EL (cell line): ENCODE measurements at places on chromosomes 5 and 9.

DNA sequence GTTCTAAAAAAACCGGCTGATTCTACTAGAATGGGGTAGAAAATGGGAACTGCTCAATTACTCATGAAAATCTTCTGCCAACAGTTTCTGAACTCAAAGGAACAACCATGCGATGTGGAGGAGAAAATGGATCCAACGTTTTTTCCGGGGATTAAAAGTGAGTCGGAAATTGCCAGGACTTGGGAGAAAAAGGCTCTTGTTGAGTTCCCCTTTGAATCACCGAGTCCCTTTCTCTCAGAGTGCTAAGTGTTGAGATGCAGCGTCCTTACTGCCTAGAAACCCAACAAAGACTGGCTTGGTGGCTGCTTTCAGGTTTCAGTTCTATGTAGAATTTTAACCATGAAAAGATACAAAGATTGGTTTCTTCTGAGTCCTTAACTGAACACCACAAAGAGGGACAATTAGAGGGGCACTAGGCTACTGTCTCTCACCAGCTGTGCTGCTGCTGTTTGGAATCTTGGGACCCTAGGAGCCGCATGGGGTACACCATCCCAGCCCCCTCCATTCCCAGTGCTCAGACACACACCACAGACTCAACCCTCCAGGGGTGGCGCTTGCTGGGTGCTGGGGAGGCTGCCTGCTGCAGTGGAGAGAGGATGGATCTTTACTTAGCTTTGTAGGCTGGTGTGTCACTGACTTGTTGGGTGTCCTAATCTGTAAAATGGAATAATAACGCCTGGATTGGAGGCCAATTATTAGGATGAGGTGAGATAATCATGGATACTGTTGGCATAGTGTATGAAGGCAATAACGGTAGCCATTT, 21.5 kb upstream of the NEUROG1 start:
- DNase-seq = no peak

DNA sequence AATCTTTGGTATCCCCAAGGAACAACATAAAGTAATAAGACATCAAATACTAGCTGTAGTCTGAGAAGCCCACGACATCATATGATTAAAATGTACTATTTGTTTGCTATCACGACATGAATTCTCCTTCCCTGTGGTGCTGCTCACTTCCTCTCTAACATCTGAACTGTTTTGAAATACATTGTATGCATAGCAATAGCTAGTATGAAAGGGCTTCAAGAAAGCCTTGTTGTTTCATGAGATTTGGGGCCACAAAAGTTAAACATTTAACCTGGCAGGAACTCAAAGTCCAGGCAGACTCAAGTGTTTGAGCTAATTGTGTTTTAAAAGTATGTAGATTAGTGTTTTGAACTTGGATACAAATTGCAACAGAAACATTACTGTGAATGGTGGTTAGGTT, 237.4 kb upstream of the PTGER4 start:
- peak; percentile 35 for DNase-seq

GRCh38 chr9:617445-618085, 223.9 kb upstream of the DMRT1 start:
- no peak for DNase-seq

DNA sequence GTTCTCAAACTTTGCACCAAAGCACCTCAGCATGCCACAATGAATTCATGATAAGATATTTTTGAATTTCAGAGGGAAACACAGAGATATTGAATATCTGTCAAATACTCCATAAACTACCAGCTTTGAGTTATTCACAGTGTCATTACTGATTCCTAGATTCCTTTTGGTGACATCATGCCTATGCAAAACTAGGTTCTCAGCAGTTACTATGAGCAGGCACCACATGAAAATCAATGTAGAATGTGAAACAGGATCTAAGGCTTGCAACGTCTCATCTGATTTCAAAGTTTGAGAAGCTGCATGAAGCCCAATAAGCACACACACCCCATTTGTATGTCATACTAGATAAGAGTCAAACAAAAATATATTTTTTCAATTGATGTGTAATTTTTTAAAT, 426.5 kb downstream of the NR2F1-AS1 start:
- no peak for DNase-seq

GRCh38 chr9:107742531-107743309, 253.2 kb upstream of the KLF4 start:
- DNase-seq = no peak

- no peak for DNase-seq
Observed at GRCh38 chr5:172877466-172878260, 43.6 kb downstream of the ERGIC1 start.

DNA sequence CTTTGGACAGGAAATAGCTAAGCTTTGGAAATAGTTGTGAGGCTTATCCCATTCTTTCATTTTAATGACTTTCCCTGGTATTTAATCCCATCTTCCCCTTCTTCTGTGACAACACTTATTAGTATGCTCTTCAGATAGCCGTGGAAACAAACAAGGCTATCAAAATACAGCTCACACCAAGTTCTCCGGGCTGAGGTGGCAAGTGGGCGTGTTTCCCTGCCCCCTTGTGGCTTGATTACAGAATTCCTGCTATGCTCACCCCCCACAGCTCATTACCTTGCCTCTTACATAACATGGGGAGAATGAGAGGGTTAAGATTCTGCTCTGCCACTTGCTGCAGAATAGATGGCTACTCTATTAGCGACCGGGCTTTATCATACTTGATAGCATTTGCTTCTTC, 437.1 kb upstream of the TLE4 start:
- peak; percentile 71 for DNase-seq

DNA sequence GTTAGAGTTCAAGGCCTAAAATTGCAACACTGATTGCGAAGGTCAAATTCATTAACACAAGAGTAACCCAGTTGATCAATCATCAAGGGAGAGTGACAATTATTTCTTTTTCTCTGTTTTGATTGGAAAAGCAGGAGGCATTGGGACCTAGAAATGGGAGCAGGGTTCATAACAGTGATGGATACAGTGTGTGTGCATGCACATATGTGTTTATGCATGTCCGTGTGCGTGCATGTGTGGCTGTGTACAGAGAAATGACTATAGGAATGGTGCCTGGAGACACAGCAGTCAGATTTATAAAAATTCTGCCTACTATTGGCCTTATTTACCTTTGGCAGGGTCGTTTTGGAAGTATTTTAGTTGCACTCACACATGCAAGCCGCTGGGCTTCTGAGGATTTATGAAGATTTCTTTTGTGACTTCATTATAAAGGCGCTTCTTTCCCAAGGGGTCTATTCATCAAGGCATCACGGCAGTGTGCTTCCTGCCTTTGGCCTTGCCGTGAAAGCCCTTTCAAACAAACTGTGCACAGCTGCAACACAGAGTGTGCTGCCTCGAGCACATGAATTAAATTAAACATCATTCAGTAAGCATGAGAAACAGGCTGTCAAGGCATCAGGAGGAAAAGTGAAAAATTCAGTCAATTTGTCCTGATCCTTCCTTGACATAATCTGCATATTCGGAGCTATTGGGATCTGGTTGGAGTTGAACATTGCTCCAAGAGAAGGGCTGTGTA, 122.8 kb upstream of the PUM3 start:
- DNase-seq = no peak

DNA sequence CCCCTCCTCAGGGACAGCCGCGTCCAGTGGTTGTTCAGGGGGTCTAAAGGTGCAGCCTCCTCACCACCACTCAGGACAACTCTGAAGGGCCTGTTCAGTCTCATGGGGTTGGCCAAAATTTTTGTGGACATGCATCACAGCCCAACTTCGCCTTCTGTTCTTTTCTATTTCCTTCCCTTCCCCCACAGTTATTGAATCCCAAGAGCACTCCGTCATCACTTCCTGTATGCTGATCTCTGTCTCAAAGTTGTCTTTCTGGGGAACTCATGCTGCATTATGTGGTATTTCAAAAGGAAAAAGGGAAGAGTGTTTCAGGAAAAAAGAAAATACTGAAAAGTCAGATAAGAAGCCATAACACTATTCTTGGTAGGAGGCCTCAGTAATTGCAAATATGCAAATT, 355.4 kb downstream of the CAAP1 start:
- DNase-seq = peak; percentile 35

DNA sequence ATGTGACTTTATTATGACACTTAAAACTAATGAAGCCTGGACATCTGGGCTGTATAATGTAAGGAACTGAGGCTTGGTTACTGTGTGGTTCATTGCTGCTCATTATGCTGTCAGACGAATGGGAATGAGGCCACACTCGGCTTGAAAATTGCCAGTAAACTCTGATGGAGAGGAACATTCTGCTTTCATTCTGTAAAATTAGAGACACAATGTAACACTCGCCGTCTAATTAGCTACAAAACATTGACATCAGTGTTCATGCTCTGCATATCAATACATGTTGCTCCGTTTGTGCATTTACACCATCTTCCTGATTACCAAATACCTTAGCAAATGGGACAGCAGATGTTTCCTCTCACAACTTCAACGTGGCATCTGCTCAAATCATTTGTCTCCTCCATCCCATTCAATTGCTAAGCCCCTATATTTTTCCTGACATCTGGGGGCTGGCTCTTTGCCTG, 133.0 kb downstream of the SLC28A3 start:
- no peak for DNase-seq

- DNase-seq = no peak
Observed at GRCh38 chr9:125651576-125652232, 55.3 kb downstream of the MAPKAP1 start.

DNA sequence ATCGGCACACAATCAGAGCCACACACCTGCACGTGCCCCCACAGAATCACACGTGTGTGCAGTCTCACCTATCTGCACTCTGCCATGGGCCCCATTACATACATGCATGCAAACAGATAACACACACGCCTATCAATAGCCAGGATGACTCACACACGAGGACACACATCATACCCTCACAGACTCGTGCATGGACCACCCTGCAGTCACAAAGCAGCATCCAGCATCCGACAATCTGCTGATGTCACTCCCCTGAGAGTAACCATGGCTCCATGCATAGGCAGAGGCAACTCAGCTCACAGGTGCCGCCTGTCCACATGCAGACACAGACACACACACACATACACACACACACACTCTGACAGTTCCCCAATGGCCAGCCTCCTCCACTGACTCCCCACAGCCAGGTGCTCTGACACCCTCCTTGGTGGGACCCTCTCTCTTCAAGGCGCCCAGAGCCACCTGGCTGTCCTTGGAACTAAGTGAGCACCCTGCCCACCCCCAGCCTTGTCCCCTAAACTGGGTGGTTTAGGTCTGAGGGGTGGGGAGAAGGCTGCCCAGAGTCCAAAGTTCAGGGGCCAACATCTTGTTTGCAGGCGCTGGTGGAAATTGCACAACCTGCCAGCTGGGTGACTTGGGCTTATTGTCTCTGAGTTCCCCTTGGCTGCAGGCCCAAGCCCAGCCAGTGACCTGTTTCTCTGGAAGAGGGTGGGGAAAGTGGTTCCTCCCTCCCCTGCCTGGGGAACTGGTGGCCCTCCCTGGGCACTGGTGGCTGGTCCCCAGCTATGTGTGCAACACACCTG, 34.6 kb upstream of the NEK6 start:
- peak; percentile 45 for DNase-seq

- DNase-seq = no peak
Observed at GRCh38 chr5:62149879-62150278, 156.1 kb upstream of the KIF2A start.

- peak; percentile 7 for DNase-seq
Observed at GRCh38 chr5:74433896-74434829, 206.4 kb downstream of the ENC1 start.

- no peak for DNase-seq
Observed at GRCh38 chr9:18366184-18366583, 107.8 kb upstream of the ADAMTSL1 start.

DNA sequence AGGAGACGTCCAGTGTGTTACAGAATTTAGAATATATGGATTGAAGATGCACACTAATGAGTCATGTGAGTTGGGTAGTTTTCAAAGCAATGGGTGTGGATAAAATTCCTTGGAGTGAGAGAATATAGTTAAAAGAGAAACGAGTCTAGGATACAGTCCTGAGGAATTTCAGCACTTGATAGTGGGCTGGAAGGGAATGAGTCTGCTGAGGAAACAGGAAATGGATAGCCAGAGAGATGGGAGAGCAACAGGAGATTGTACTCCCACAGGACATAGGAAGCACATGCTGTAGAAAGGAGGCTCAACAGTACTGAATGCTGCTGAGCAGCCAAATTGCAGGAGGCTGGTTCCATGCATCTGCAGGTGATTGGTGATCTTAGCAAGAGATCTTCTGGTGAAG, 68.1 kb downstream of the FBN2 start:
- peak; percentile 65 for DNase-seq

- no peak for DNase-seq
Observed at GRCh38 chr5:6742081-6742758, 29.0 kb downstream of the TENT4A start.

DNA sequence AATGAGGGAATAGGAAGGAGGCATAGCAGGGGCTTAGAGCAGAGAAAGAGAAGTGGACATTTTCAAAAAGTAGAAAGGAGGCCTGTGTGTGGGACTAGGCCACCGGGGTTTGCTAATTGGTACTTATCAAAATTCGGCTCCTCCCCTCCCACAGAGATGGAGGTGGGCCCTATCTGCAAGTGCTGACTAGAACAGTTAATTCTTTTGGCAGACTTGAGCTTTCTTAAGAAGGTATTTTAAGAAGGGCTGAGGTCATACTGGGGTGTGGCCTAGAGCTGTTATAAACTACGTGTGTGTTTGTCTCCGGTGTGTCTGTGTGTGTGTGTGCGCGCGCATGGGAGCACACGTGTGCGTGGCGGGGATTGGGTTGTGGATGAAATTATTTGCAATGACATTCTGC, 1086.5 kb downstream of the EFNA5 start:
- DNase-seq = no peak

DNA sequence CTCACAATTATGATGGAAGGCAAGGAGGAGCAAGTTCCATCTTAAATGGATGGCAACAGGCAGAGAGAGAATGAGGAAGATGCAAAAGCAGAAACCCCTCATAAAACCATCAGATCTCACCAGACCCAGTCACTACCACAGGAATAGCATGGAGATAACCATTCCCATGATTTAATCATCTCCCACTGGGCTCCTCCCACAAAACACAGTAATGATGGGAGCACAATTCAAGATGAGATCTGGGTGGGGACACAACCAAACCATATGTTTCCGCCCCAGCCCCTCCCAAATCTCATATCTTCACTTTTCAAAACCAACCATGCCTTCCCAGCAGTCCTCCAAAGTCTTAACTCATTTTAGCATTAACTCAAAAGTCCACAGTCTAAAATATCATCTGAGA, 304.0 kb downstream of the TUSC1 start:
- no peak for DNase-seq
